ENCODE measurements at places on chromosomes 16 and 17.

DNA sequence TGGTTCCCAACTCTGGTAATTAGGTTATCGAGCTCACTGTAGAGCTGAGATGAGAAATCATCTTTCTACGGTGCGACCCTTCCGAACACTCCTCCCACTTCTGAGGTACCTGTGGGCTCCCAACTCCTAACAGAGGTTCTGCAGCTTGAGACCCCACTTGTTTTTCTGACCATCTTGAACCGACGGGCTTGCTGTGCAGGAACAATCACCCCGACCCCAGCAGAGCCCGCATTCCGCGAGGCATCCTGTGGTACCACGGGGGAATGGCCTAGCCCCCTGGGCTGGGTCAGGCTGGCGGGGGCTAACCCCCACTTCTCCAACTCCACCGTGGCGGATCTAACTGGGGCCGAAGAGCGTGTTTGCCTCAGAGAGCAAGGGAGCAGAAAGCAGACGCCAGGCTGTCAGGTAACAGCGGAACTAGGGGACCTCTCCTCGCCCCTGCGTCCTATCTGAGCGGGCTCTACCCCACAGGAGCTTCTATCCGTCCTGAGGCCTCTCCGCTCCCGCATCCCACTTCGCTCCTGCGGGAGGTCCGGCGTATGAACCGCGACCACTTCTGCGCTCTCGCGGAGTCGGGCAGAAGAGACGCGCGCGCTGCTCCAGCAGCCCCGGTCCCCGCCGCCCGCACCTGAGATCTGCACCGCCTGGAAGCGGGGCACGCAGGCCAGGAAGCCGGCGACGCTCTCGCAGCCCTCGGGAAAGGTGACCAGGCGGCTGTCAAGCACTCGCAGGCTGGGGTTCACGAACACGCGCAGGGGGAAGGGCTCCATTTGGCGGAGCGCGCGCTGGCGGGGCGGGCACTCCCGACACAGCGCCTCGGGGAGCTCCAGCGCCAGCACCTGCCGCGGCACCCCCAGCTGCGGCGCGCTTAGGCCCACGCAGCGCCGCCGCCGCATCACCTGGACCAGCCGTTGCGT, 761 bp downstream of the PDF start:
- peaks cover 68% of the 10 kb centered on the region for H3K36me3 ChIP-seq
- H3K27me3 ChIP-seq: no peaks in the 10 kb centered on the region
- H3K27ac ChIP-seq: peak overlapping the region; percentile 91
- DNase-seq: peak; percentile 75

- H3K36me3 ChIP-seq: no peaks in the 10 kb centered on the region
- no peak overlapping the region for H3K4me3 ChIP-seq
- no peaks in the 10 kb centered on the region for H3K4me1 ChIP-seq
- DNase-seq: no peak
Observed at GRCh38 chr16:78362524-78363135, 263.2 kb downstream of the WWOX start.

GRCh38 chr16:29700253-29700987, 21.4 kb downstream of the QPRT start:
- no peaks in the 10 kb centered on the region for H3K36me3 ChIP-seq
- no peaks in the 10 kb centered on the region for H3K27me3 ChIP-seq

DNA sequence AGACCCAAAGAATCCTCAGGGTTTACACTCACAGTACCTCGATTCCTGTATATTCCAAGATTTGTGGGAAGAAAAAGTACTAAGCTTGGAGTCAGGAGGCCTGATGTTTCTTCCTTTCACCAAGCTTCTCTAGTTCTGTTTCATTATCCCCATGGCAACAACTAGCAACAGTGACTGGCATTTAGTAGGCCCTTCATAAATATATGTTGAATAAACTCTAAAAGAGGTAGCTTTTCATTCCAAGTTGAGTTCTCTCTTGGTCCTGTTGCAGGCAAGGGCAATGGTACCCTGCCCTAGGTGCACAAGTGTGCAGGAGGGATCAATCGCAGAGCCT, 527 bp upstream of the UBE2Z start:
- peak overlapping the region; percentile 70 for H3K4me3 ChIP-seq
- peaks cover 19% of the 10 kb centered on the region for H3K4me1 ChIP-seq
- H3K27ac ChIP-seq: peak overlapping the region; percentile 89
- DNase-seq: no peak

DNA sequence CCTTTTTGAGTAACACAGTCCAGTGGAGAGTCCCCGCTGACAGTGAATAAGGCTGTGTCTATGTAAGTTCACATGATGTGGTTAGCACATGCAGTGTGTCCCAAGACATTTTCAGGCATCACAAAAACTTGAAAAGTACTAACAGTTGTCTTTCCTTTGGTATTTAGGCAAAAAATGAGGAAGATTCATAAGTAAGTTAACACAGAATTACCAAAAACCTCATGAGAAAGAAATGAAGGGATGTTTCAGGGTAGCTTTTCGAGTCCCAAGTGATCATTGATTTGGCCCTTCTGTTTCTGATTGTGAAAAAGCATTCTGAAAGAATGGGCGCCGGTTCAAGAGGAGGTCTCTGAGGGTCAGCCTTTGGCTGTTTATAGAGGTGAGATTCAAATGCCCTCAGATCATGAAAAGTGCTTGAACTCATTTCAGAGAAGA, 529 bp upstream of the ASPA start:
- H3K4me3 ChIP-seq: no peak overlapping the region
- peak overlapping the region; percentile 45 for H3K27ac ChIP-seq
- no peaks in the 10 kb centered on the region for H3K27me3 ChIP-seq
- DNase-seq: no peak
- H3K4me1 ChIP-seq: peaks cover 12% of the 10 kb centered on the region

DNA sequence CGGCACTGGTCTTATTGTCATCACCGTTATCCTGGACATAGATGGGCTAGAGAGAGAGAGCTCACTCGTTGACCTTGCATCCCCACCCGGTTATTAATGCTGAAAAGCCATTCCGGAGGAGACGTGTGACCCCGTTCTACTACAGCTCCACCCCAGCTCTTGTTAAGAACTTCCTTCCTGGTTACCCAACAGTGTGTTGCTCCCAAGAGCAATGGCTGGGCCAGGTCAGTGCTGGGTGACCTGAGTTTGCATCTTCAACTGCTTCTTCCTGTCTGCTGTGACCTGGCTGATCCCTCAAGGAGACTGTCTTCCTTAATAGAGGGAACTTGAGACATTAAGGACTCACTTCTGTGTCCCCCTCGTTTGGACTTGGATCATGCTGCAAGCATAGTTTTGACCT, 96.1 kb upstream of the SDK2 start:
- H3K27ac ChIP-seq: no peak overlapping the region
- no peaks in the 10 kb centered on the region for H3K4me1 ChIP-seq
- no peaks in the 10 kb centered on the region for H3K36me3 ChIP-seq
- no peak for DNase-seq

DNA sequence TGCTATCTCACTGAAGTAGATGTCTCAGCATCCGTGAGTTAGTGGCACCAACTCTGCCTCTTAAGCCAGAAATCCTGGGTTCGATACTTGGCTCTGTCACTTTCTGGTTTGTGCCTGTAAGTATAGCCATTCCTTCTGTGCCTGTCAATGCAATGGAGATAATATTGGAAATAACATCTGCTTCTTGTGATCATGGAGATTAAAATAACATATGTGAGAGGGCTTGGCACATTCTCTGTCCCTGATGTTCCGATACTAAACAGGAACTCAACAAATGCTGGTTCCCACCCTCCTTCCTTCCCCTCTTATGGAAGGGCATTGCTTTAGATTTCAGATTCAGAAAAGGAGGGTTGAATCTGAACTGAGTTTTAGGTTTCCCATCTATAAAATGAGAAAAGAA, 39.8 kb downstream of the TBX4 start:
- no peak for DNase-seq
- H3K4me1 ChIP-seq: no peaks in the 10 kb centered on the region
- H3K36me3 ChIP-seq: no peaks in the 10 kb centered on the region
- no peak overlapping the region for H3K27ac ChIP-seq
- no peak overlapping the region for H3K4me3 ChIP-seq
- H3K27me3 ChIP-seq: no peaks in the 10 kb centered on the region

- peaks cover 3% of the 10 kb centered on the region for H3K27me3 ChIP-seq
- no peak overlapping the region for H3K27ac ChIP-seq
- H3K4me1 ChIP-seq: no peaks in the 10 kb centered on the region
- no peaks in the 10 kb centered on the region for H3K36me3 ChIP-seq
- DNase-seq: no peak
- H3K4me3 ChIP-seq: no peak overlapping the region
Observed at GRCh38 chr17:48259694-48260291, 152.2 kb downstream of the SNX11 start.

GRCh38 chr16:74774223-74775139, at the start of gene FA2H:
Gene FA2H, minus strand, starts transcription at chr16:74774820. Its CDS starts 65 bp downstream, at chr16:74774755.
- peak; percentile 93 for DNase-seq
- peaks cover 36% of the 10 kb centered on the region for H3K27me3 ChIP-seq
- no peaks in the 10 kb centered on the region for H3K36me3 ChIP-seq
- peak within 1 kb of the TSS; percentile 49 for H3K4me3 ChIP-seq

DNA sequence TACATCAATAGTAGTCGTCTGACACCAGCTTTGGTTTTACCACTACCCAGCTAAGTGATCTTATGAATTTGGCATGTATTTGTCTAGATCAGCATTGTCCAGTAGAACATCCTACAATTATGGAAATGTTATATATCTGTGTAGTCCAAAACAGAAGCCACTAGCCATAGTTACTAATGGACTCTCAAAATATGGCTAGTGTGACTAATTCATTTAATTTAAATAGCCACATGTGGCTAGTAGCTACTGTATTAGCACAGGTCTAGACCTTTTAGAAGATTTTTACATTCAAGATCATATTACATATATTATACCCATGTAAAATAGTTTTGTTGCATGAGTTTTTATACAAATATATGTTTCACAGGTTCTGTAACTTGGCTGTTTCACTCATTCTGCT, 27.0 kb upstream of the NFAT5 start:
- no peaks in the 10 kb centered on the region for H3K27me3 ChIP-seq
- H3K4me3 ChIP-seq: no peak overlapping the region
- H3K27ac ChIP-seq: no peak overlapping the region
- no peak for DNase-seq
- peaks cover 4% of the 10 kb centered on the region for H3K4me1 ChIP-seq

GRCh38 chr16:64762211-64762610, 359.7 kb downstream of the CDH11 start:
- no peaks in the 10 kb centered on the region for H3K36me3 ChIP-seq
- no peak overlapping the region for H3K4me3 ChIP-seq
- H3K27me3 ChIP-seq: no peaks in the 10 kb centered on the region
- no peaks in the 10 kb centered on the region for H3K4me1 ChIP-seq
- H3K27ac ChIP-seq: no peak overlapping the region

DNA sequence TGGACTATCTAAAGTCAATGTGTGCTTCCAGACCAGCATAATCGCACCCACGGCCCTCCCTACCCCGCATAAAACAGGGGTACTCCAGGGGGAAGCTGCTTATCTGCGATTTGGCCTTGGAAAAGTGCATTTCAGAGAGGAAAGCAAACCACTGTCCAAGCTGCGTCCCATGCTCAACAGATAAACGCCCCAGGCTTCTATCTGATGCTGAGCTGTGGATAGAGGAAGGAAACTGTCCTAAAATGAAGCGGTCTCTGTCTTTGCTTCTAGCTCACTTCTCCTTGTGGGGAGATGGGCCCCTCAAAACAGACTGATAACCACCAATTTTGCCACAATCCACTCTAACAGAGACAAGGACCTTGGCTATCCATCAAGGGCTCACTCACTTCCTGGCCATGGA, 160.5 kb upstream of the TNRC6C start:
- H3K4me1 ChIP-seq: no peaks in the 10 kb centered on the region
- no peaks in the 10 kb centered on the region for H3K36me3 ChIP-seq
- no peak overlapping the region for H3K27ac ChIP-seq
- peaks cover 12% of the 10 kb centered on the region for H3K27me3 ChIP-seq
- DNase-seq: no peak

DNA sequence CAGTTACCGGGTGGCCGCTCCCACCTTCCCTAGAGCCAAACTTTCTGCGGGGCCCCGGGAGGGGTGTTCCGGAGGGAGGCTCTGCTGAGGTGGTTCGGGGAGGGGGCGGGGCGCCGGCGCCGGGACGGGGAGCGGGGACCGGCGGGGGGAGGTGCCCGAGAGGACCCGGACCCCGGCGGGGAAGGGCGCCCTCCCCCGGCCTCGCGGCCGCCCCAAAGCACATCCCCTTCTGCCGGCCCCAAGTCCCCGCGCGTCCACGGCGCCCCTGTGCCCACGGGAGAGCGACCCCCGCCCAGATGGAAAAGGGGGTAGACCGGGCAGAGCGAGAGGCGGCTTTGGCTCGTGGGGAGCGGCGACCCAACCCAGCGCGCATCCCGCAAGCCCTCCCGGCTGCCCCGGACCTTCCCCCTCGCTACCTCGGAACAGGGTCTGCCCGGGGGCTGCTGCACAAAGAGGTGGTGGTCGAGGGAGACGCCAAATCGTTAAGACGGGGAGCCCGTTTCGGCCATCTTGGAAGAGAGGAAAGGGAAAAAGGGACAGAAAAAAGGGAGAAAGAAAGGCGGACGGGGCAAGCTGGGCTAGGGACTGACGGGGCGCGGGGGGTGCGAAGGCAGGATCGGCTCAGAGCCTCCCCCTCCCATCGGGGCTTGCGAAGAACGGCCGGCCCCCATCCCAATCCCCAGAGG, 530 bp downstream of the PCGF2 start:
- peaks cover 50% of the 10 kb centered on the region for H3K4me1 ChIP-seq
- no peaks in the 10 kb centered on the region for H3K36me3 ChIP-seq
- peak overlapping the region; percentile 78 for H3K27ac ChIP-seq
- no peaks in the 10 kb centered on the region for H3K27me3 ChIP-seq

DNA sequence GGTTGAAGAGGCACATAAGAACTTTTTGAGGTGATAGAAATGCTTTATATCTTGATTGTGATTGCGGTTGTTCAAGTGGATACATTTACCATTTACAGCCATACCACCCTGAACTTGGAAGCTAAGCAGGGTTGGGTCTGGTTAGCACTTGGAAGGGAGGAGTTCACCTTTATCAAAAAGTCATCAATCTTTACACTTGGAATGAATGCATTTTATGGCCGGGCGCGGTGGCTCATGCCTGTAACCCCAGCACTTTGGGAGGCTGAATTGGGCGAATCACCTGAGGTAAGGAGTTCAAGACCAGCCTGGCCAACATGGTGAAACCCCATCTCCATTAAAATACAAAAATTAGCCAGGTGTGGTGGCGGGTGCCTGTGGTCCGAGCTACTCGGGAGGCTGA, 9.5 kb upstream of the GJD3 start:
- H3K27me3 ChIP-seq: no peaks in the 10 kb centered on the region
- no peak overlapping the region for H3K4me3 ChIP-seq
- no peak for DNase-seq
- no peaks in the 10 kb centered on the region for H3K36me3 ChIP-seq

Data from upper lobe of right lung (tissue), 1 donor.